ENCODE measurements at places on chromosomes 16 and 17. TPM values are rescaled to one million over a fixed set of nuclear protein-coding genes. Genes with fewer than 3 reads are reported as not detected.

The MARVELD3 gene
- total RNA-seq: not detected

DNA sequence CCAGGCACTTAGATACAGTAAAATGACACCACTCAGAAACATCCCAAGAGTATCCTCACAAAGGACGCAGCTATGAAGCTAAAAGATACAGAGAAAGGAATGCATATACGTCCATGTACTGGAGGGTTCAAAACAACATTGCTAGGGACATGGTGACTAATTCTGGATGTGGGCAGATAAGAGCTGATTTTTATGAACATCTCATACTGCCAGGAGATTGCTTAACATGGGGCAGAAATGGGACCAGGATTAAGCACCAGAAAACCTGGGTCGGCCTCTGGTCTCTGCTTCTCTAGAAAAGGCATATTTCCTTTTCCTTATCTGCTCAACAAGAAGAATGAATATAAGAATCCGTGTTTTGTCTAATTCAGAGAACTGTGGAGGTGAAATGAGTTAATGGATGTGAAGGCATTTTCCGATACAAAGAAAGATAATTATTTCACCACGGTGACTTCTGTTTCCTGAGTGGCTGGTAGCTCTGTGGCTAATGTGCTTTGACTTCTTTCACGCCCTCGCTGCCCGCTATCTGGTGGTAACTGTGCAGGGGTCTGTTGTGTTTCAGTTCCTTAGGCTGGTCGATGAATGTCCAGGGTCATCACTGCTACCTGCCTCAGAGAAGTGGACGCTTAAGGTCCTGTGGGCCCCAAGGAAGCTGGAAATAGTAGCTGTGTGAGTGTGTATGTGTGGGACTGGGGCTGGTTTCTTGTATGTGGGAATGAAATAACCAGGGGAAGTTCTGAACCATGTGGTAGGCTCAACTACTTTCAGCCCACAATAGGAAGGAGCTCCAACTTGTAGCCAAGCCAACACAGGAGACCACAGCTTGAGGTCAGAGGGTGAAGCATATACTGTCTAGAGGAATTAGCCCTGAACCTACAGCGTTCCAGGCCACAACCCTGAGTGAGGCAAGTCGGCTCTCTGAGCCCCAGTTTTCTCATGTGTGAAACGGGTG is 15.8 kb upstream of the CCL5 start:
- no peaks in the 10 kb centered on the region for H3K27me3 ChIP-seq
- H3K27ac ChIP-seq: peak overlapping the region; percentile 65
- DNase-seq: peak; percentile 47
- H3K36me3 ChIP-seq: no peaks in the 10 kb centered on the region
- H3K4me1 ChIP-seq: peaks cover 41% of the 10 kb centered on the region

DNA sequence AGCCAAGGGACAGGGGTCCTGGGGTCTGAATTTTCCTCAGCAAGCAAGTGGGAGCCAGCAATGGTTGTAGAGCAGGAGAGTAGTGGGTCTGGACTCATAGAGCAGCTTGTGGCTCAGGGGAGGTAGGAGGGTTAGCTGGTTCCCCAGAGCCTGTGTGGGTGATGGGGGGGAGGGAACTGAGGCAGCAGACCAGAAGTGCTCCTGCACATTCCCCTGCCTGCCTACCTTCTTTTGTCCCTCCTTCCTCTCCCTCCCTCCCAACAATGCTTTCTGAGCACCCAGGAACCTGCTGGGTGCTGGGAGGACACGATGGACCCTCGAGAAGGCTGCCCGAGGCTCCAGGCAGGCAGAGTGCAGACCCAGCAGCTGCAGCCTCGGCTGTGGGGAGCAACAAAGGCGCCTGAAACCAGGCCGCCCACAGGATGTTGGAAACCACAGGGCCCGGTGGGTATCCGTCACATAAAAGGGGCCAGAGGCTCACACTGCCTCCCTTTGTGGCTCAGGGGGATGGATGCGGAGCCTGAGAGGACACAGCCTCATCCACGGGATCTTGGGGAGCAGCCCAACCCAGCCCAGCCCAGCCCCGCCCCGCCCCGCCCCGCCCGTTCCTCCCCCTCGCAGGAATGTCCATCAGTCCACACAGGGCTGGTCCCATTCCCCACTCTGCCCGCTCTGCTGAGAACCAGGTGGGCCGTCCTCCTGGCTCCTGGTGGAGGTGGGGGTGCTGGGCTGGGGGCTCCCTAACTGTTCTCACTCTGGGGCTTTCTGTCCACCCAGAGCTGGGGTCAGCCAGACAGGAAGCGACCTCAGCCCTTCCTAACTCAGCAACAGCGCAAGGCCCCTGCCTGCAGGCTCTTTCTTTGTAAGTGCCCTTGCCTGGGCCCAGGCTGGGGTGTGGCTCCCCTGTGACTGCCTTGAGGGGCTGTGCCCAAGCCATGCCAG is 1.7 kb upstream of the NLRC3 start:
- H3K4me3 ChIP-seq: peak overlapping the region; percentile 95
- peak; percentile 82 for DNase-seq
- H3K27ac ChIP-seq: peak overlapping the region; percentile 97
- no peaks in the 10 kb centered on the region for H3K27me3 ChIP-seq
- peaks cover 45% of the 10 kb centered on the region for H3K4me1 ChIP-seq
- H3K36me3 ChIP-seq: peaks cover 9% of the 10 kb centered on the region

- H3K4me3 ChIP-seq: no peak overlapping the region
- peaks cover 2% of the 10 kb centered on the region for H3K36me3 ChIP-seq
- H3K4me1 ChIP-seq: peaks cover 5% of the 10 kb centered on the region
- H3K27ac ChIP-seq: no peak overlapping the region
Measured at GRCh38 chr17:29162909-29163341, 17.3 kb downstream of the MYO18A start.

GRCh38 chr16:342455-343213 is 9.9 kb downstream of the AXIN1 start:
- no peak overlapping the region for H3K4me3 ChIP-seq
- H3K27me3 ChIP-seq: no peaks in the 10 kb centered on the region
- peak overlapping the region; percentile 23 for H3K27ac ChIP-seq
- DNase-seq: no peak
- peaks cover 74% of the 10 kb centered on the region for H3K4me1 ChIP-seq

DNA sequence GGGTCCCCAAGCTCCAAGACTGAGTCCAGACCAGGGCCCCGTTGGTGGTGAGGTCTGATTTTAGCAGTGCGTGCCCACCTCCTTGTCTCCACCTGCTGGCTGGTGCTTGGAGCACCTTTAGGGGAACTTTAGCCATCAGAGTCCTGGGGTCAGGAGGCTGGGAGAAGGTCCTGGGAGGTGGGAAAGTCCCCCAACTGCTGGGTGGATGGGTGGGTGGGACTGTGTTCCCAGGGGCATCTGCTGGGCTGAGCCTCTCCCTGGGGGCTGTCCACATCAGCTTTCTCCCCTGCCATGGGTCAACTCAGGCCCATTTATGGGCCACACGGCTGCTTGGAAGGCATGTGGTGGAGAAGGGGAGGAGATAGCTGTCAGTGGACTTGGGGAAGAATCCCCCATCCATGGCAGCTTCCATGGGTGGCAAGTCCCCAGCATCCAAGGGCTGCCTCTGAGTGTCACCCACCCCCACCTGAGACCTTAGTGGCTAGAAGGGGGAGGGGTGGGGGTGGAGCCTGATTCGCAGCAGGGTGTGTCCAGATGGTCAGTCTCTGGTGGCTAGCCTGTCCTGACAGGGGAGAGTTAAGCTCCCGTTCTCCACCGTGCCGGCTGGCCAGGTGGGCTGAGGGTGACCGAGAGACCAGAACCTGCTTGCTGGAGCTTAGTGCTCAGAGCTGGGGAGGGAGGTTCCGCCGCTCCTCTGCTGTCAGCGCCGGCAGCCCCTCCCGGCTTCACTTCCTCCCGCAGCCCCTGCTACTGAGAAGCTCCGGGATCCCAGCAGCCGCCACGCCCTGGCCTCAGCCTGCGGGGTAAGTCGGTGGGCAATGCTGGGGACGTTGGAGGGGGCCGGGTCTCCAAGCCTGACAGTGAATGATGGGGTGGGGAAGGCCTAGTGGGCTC is at the start of gene TRPV2:
Gene TRPV2, plus strand, starts transcription at position 541 of the 894 bp plus-strand sequence. CDS start 2,098 bp downstream, outside the sequence.
- peak within 1 kb of the TSS; percentile 100 for H3K4me3 ChIP-seq
- H3K4me1 ChIP-seq: peaks cover 46% of the 10 kb centered on the region
- H3K27me3 ChIP-seq: no peaks in the 10 kb centered on the region
- peaks cover 28% of the 10 kb centered on the region for H3K36me3 ChIP-seq
- peak within 1 kb of the TSS; percentile 99 for H3K27ac ChIP-seq

DNA sequence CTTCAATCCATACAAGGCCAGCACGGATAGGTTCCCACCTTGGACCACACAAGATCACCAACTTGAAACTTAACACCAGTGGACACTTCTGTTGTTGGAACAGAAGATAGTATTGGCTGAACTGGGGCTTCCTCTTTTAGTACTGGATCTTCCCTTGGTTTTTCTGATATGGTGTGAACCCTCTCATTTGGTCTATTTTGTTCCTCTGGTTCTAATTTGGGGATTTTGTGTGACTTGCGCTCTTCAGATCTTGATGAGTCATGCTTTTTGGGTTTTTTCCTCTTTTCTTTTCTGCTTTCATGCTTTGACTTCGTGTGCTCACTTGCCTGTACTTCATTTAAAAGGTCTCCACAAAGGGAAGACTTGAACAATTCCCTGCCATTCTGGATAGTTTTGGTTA is 39.0 kb downstream of the SOST start:
- H3K27me3 ChIP-seq: peaks cover 9% of the 10 kb centered on the region
- H3K4me3 ChIP-seq: peak overlapping the region; percentile 78
- H3K36me3 ChIP-seq: no peaks in the 10 kb centered on the region
- H3K27ac ChIP-seq: peak overlapping the region; percentile 97
- DNase-seq: no peak

Data from activated CD4-positive, alpha-beta T cell treated with anti-CD3 and anti-CD28 coated beads for 36 hours (primary cell).